ENCODE measurements at places on chromosomes 7 and 10. TPM values are rescaled to one million over a fixed set of nuclear protein-coding genes. Genes with fewer than 3 reads are reported as not detected.
A peak's percentile ranks its signal among the peaks of the same experiment; 100 is the strongest.

The PLPP4 gene
- not detected for total RNA-seq

- peak; percentile 44 for DNase-seq
These were observed 2.8 kb upstream of the GAL3ST4 start for GRCh38 chr7:100171087-100171681.

GRCh38 chr10:34808801-34809745, 6.0 kb downstream of the PARD3 start:
- no peak for DNase-seq

The SPDYE8 gene
- total RNA-seq, result not detected

DNA sequence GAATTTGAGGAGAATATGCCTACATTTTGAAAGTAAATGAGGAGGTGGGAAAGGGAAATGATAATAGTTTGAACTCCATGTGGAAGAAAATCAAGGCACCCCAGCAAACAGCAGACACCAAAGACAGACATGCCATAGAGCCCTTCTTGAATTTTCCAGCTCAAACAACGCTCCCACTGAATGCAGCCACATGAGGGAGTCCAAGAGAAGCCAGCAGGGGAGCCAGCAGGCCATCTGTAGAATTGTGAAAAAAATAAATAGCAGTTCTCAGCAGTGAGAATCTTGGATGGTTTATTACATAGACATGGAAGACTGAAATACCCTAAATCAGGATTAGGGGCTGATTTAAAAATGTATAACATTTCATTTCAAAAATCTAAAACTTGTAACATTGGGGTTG, 1567.3 kb upstream of the LRRTM3 start:
- DNase-seq, result no peak

- no peak for DNase-seq
These were observed 884 bp upstream of the GSTO1 start for GRCh38 chr10:104253606-104254410.

- DNase-seq, result no peak
These were observed 11.2 kb upstream of the HUS1 start for GRCh38 chr7:47990592-47990991.

DNA sequence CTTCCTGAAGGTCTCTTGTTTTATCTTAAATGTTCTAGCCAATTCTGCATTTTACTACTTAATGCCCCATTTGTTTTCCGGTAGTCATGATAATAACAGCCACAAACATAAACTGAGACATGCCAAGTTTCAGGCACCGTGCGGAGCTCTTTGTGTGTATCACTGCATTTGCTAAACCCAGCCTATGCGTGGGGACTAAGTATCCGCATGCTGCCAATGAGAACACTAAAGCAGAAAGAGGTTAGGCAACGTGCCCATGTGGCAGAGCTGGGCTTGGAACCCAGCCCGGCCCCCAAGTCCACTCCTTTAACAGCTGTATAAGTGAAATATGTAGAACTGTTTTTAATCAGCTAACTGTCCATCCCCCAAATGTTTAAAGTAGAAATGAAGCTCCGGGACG, 54.1 kb downstream of the SLIT1 start:
- DNase-seq, result no peak

The TLX1 gene
- total RNA-seq, result not detected

DNA sequence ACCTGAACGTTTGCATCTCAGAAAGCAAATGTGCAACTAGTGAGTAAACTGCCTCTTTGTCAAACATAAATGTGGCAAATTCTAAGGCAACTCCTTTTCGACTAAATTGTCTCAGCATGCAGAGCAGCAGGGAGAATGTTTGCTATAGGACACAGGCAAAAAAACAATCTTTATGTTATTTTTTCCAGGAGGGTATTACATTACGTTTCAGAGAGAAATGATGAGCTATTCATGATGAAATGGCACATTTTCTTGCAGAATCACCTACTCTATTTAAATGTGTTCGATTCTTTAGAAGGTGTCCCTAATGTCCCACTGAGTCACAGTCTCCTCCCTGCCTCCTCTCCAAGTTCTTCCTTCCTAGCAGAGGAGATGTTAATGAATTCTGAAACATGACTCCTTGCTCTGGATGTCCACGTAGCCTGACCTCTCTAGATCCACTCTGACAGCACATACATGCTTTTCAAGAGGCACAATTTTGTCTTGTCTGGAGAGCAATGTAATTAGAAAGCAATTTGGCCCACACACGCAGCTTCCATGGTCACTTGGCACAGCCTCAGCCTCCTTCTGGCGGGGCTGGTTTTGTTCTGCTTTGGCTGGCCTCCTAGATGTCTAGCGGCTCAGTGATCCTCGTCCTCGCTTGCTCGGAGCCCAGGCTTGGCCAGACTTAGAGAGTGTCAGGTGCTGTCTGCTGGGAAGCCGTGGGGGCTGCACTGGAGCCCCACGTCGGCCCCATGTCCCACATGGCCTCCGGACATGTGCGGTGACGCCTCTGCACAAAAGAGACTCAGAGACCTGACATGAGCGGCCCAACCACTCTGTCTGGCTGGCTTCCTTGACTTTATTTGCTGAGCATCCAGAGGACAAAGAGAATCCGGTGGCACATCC, 125.7 kb upstream of the ZNF438 start:
- no peak for DNase-seq

- no peak for DNase-seq
These were observed 459.7 kb upstream of the SEMA3A start for GRCh38 chr7:84654273-84654672.

GRCh38 chr7:55158541-55159382, 139.9 kb downstream of the EGFR start:
- DNase-seq, result no peak

The INHBA gene
- 2.9 TPM for total RNA-seq

- DNase-seq, result no peak
These were observed 536.8 kb upstream of the NRP1 start for GRCh38 chr10:33871061-33871956.

GRCh38 chr7:74454021-74454924, 567 bp downstream of the GTF2IRD1 start:
- DNase-seq, result no peak

DNA sequence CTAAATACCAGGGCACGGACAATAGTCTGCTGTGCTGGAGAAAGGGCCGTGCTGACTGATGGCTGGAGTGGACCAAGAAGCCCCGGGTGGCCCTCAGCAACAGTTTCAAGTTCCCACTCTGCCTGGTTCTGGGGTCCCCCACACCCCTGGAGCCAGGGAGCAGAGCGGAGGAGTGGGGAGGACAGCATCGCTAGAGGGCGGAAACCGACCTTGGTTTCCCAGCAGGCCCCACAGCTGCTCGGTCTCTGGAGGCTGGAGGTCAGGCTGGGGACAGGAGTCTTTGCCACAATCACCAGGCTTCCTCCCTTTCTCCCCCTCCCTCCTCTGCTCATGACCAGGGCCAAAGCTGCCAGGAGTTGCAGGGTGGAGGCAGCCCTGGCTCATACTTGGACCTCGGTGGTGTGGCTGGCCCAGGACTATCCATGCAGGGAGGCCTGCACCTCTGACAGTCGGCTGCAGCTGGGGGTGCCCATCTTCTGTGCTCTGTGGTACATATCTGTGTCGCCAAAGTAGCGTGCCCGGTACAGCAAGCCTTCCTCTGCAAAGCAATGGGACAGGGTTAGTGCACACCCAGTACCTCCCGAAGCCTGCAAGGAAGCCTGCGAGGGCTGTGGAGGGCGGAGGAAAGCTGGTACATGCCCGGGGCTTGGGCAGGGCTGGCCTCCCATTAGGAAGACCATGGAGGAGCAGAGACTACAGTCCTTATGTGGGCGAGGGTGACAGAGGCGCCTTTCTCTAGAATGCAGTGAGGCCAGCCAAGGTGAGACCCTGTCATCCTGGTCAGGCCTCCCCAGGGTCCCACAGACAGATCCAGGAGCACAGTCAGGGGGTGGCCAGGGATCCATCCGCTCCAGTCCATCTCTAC, 19.1 kb downstream of the DNAJB12 start:
- DNase-seq, result no peak

GRCh38 chr10:52663161-52663560, 109.4 kb downstream of the MBL2 start:
- DNase-seq, result no peak

DNA sequence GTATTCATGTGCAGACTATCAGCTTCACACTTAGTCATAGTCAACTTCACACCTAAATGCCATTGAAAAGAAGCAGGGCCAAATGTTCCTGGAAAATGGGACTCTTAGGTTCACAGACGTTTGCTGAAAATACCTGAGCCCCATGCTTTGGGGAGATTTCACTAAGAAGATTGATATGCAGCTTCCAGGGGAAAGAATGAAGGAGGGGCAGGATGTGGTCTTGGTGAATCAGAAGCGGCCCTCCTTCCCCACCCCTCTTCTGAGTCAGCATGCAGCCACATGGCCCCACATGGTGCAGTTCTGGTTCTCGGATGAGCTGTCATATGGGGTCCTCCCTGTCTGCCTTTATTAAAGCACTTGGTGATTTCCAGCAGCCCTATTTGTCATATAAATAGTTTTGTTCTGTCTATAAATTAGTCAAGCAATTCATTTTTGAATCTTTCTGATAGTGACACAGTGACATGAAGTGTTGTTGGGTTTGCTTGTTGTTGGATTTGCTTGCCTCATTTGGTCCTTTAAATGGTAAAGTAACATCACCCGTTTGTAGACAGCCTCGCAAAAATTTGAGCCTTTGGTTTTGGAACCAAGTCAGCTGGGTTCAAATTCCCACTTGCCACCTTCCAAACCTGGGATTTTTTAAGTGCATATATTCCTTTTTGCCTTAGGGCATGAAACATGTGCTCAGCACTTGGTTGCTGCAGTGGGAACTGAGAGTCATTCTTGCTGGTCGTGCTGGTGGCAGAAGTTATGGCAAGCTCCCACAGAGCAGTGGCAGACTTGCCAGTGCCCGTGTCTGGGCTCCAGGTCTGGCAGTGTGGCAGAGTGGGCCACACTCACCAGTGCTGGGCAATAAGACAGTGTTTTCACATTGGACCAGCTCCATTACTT, 68.1 kb upstream of the CDK6 start:
- DNase-seq, result no peak

GRCh38 chr7:90817846-90818245, 221.7 kb downstream of the CDK14 start:
- no peak for DNase-seq

DNA sequence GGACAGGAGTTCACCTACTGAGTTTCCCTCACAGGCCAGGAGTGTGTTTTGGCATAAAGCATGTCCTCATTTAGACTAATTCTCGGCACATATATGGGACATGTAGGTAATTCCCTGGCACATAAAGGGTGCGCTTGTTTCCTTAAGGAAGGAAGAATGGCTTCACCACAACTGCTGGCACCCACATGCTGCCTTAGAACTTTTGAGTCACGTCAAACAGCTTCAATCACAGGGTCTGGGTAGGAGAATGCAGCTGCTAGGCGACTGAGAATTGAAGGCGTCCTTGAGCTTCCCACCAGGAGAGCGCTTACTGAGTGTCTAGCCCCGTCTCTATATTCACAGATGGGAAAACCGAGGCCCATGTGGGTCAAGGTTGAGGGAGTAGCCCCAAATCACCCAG, 146.1 kb downstream of the CHN2 start:
- DNase-seq, result no peak

The FBXL13 gene
- 4.0 TPM for total RNA-seq

- peak; percentile 60 for DNase-seq
These were observed 172.4 kb downstream of the COBL start for GRCh38 chr7:51144178-51144577.

The CUX1 gene
- 103 TPM for total RNA-seq

The GDF2 gene
- not detected for total RNA-seq

DNA sequence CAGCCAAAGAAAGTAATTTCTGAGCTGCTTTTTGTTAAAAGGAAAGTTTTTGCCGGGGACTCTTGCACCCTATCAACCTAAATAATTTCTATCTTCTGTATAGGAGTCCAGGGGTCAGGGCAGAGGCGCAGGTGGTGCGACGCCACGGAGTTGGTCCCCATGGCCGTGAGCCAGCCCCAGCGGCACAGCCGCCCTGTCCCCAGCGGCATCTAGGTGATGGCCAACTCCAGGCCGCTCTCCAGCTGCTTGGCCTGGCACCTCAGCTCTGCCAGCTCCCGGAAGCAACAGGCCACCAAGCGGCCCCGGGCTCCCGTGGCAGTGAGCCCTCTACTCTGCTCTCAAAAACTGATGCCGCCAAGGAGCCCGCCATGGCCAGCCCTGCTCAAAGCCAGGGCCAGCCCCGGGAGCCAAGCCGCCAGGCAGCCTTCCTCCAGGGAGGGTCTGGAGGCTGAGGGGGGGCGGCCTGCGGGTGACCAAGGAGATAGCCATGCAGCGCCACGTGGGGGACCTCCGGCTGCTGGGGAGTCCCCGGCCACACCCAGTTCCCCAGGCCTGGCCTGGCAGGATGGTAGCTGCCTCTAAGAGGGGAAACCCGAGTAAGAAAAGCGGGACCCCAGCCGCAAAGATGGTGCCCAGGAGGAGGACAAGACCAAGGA, 22.8 kb upstream of the LANCL2 start:
- DNase-seq, result no peak

GRCh38 chr10:25017154-25017590, 760 bp downstream of the THNSL1 start:
- no peak for DNase-seq

The SSBP1 gene
- 121 TPM for total RNA-seq

DNA sequence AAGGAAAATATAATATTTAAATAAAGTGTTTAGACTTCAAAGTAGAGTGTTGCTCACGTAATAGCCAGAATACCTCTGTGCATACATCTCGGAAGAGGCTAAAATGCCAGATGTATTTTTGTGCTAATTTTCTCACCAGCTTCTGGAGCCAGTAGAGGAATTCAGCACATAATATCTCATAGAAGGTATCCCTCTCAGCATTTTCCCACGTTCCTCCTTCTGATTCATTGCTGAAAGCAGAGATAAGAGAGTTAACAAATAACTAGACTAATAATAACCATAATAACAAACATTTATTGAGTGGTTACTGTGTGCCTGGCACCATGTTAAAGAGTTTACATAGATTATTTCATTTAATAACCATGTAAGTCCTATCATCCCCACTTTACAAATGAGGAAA, 123.6 kb downstream of the VTI1A start:
- no peak for DNase-seq

GRCh38 chr7:12504149-12504548, 66.4 kb upstream of the SCIN start:
- no peak for DNase-seq

GRCh38 chr7:31110331-31111108, 58.4 kb downstream of the ADCYAP1R1 start:
- DNase-seq, result peak; percentile 20

The KAZALD1 gene
- 3.4 TPM for total RNA-seq

GRCh38 chr10:121800146-121800545, 127.7 kb downstream of the ATE1 start:
- DNase-seq, result no peak

DNA sequence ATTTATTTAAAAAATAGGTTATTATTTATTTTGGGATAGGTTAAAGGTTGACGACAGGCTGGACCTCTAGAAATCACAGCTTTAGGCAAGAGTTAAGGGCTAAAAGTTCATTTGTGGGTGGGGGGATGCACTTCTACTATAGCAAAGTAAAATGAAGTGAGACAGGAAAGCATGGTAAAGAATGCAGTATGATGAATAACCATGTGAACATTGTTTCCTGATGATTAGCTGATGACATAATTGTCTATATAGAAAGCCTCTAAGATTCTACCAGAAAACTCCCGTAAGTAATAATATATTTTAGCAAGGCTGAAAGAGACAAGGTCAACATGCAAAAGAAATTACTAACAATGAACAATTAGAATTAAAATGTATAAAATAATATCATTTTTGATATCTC, 25.7 kb upstream of the PRSS37 start:
- DNase-seq, result no peak

- DNase-seq, result no peak
These were observed 20.1 kb downstream of the IFIT3 start for GRCh38 chr10:89347701-89348457.

GRCh38 chr7:3977391-3977790, 676.3 kb downstream of the SDK1 start:
- no peak for DNase-seq

Measured in ureter (tissue), 1 donor.